ENCODE measurements at places on chromosomes 12 and 14.

- peak; percentile 86 for DNase-seq
These were observed 13.5 kb downstream of the DHRS7 start for GRCh38 chr14:60151715-60152114.

- no peak for DNase-seq
These were observed 782.5 kb downstream of the TMTC2 start for GRCh38 chr12:83468988-83469908.

GRCh38 chr14:76708028-76708427 lies 53.2 kb upstream of the VASH1 start:
- no peak for DNase-seq

GRCh38 chr12:77060136-77060882 lies 5.1 kb downstream of the E2F7 start:
- DNase-seq: no peak

All from sigmoid colon (tissue), 7 donors.